Inflammatory macrophage (primary cell): ENCODE measurements at places on chromosomes 2 and 18.

DNA sequence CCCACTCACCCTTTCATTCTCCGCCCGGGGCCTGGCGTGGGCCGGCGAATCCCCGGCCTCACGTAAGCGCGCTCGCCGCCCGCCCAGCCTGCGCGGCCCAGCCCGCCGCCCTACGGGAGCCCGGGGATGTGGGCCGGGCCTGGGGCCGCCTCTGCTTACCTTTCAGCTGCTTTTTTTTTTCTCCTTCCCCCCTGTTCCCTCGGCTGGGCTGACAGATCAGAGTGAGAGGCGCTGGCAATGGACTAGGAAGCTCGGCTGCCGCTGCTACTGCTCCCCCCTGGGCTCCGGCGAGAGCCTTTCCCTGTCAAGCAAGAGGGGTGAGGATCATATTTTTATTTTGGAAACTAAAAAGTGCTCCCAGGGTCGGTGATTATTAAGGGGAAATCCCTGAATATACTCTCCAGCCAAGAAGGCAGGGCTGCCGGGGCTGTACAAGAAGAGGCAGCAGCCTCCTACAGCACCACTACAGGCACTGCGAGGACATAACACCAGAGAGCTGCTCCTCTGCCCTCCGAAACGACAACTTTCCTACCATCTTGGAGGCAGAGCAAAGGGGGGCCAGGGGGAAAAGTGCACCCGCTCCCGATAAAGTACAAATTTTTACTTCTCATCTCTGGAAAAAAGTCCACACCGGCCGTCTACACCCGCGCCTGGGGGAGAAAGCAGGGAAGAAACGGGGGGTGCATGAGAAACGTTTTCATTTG, at the start of gene INO80D:
Gene INO80D, minus strand, starts transcription at position 433 of the 704 bp plus-strand sequence. CDS start 23,158 bp downstream, outside the sequence.
- peak; percentile 82 for DNase-seq

- DNase-seq = no peak
Observed at GRCh38 chr2:62736899-62737559, 31.5 kb downstream of the EHBP1 start.

GRCh38 chr2:164975891-164976290, 20.6 kb upstream of the SLC38A11 start:
- DNase-seq = no peak

DNA sequence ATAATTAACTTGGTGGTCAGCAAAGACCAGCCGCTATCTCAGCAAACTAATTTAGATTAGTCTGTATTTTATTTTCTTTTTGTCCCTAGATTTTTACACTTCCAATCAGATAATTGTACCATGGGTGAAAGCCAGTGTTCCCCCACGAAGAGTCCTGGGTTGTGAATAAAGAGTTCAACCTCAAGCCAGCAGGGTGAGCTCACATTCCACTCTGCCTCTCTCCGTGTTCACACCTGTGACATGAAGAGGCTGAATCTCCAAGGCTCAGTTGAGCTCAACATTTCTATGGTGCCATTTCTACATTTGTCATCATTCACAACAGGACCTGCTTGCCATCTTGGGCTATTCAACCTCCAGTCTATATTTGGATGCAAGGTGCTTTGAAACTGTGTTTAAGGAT, 771.5 kb downstream of the GALR1 start:
- DNase-seq = no peak

GRCh38 chr18:71209944-71210343, 921.1 kb downstream of the SOCS6 start:
- DNase-seq = no peak

- DNase-seq = no peak
Observed at GRCh38 chr2:235126768-235127167, 175.0 kb downstream of the SH3BP4 start.

DNA sequence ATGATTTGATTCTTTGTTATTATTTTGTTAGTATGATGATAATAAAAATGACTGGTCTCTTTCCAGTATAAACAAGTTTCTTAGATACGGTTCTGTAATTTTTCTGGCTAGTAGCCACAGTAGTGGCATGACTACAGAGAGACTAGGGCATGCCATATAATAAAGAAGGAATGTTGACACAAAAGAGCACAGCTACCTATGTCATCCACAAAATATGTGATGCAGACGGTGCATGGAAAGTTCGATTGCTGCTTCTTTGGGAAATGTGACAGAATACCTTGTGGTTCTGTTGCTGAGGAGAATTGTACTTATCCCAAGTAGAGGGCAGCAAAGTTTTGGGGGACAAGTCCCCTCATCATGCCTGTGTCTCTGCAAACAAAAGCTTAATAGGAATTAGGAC, 26.1 kb upstream of the SETBP1 start:
- no peak for DNase-seq

GRCh38 chr2:174004905-174005605, 39.9 kb upstream of the SP3 start:
- no peak for DNase-seq

GRCh38 chr2:127535918-127536317, 435 bp downstream of the MYO7B start:
- no peak for DNase-seq

GRCh38 chr18:59048378-59048777, 91.3 kb upstream of the SEC11C start:
- DNase-seq = no peak

DNA sequence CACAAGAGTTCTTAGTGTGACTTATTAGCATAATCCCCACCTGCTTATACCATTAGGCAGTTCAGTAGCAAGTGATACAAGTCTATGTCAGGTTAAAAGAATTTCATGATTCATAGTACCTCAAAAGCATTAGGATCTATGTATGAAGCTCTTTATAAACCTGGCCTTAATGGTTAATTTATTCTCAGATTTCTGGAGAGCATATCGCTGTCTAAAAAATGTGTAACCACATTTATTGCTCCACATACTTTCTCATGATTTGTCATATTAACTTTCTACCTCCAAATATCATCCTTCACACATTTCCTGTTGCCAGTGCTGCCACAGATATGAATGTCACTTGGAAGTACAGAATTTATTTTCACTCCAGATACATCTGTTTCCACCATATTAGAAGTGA, 332.8 kb upstream of the MAP2 start:
- no peak for DNase-seq

GRCh38 chr2:104049438-104049837, 804.5 kb upstream of the POU3F3 start:
- DNase-seq = no peak

- no peak for DNase-seq
Observed at GRCh38 chr2:102520801-102521200, 47.8 kb downstream of the SLC9A4 start.

DNA sequence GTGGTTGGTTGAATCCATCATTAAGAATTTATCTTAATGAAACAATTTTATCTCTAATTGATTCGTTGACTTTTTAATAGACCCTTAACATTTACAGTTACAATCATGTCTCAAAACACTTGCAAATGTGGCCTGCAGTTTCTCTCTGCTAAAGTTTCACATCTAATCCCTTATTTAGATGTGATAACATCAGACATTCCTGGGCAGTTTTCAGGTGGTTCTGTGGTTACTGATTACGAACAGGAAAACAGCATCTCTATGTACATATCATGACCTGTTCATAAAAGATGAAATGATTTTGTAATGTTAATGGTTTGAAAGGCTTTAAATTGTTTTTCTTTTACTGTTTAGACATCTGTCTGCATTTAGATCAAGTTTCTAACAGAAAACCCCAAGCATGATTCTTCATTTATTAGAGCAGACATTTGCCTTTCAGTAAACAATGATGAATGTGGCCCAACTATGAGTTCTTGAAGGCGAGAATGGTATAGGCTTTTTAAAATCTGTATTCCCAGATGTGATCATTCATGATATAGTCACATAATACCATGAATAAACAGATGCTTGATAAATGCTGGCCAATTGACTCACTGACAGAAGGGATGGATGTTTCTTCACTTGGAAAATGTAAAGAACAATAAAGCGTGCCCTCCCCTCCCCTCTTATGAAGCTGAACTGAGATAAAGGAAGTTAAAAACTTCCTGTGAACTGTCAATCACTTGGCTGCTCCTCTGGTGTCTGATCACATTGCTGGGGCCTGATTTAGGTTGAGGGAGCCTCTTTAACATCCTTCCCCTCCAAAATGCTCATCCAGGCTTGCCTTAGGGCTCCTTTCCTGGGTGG, 3.5 kb downstream of the CAPN14 start:
- no peak for DNase-seq

GRCh38 chr18:48597110-48597509, 58.3 kb downstream of the CTIF start:
- DNase-seq = no peak

- DNase-seq = peak; percentile 65
Observed at GRCh38 chr2:113124181-113124961, 3.0 kb upstream of the IL1RN start.

GRCh38 chr2:234412726-234413125, 84.2 kb downstream of the ARL4C start:
- no peak for DNase-seq

DNA sequence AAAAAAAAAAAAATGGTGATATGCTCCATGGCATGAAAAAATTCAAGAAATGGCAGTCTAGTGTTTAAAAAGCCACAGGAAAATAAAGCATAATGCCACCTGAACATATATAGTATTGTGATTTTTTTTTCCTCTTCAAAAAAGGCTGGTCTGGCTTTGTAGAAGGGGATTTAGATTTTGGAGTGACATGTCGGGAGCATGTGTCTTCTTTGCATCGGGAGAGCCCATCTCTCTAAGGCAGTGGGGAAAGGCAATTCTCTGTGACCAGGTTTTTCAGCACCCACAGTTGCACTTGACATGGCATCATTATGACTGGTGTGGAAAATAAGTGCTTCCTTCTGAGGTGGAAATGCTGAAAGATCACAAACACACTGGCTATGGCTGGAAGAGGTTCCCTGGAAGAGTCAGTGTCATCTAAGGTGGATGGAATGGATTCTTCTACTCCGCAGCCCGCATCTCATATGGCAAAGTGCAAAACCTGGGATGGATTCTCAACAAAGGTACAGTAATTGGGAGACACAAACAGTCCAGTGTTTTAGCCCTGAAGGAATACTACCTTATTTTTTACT, 172.5 kb downstream of the AGAP1 start:
- no peak for DNase-seq

DNA sequence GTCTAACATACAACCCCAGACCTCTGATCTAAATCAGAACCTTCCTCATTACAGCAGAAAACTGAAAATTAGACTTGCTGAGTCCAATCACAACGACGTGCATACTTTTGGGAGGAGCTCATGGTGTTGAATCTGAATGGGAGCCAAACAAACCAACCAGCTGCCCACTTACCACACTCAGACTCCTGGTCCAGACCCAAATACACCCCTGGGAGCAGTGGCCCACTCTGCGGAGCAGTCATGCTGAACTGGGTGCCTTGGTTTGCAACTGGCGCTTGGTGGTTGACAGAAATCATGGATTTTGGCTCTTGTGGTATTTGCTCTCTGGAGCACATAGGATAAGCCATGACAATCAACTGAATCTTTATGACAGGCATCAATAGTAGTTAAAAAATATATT, 253.6 kb upstream of the TNP1 start:
- DNase-seq = no peak

DNA sequence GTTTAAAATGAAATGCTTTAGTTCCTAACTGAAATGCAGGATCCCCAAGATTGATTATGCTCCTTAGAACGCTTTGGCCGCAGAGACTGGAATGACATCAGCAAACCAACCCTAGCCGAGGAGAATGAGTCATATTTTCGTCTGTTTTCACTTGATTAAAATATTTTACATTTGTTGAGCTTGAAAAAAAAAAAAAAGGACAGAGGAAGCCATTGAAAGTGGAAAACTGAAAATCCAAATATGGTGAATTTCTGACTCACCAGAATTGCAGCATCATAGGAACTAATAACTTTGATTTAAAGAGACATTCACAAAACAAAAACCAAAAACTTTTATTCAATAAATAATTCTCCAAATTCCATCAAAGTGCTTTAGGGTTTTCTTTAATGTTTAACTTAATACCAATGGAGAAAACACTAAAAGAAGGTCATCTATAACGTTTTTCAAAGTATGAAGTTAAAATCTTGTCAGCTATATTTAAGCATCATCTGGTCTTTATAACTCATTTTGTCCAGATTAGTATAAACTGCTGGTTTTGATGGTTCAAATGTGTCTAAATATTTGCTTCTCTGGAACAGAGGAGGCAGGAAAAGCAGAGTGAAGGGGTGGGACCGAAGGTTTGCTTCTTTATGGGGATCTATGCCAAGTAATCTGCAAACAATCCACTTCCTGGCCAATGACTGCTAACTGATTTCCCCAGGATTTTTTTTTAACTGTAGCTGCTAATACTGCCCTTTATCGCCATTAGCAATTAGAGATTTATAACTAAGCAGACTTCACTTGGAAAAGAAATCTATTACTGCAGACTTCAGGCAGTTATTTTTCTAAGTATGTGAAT, 30.9 kb upstream of the COL5A2 start:
- no peak for DNase-seq

DNA sequence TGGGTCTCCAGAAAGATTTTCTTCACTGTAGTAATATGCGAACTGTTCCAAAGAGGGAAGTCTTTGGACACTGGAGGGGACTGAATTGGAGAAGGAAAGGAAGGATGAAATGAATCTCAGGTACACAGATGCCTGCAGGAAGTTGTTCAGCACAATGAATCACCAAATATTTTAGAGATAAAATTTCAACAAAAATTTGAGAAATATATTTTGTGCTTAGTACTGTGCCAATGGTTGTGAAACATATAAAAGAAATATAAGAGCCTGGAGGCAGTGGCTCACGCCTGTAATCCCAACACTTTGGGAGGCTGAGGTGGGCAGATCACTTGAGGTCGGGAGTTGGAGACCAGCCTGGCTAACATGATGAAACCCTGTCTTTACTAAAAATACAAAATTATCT, 3.2 kb downstream of the ELMOD3 start:
- no peak for DNase-seq

DNA sequence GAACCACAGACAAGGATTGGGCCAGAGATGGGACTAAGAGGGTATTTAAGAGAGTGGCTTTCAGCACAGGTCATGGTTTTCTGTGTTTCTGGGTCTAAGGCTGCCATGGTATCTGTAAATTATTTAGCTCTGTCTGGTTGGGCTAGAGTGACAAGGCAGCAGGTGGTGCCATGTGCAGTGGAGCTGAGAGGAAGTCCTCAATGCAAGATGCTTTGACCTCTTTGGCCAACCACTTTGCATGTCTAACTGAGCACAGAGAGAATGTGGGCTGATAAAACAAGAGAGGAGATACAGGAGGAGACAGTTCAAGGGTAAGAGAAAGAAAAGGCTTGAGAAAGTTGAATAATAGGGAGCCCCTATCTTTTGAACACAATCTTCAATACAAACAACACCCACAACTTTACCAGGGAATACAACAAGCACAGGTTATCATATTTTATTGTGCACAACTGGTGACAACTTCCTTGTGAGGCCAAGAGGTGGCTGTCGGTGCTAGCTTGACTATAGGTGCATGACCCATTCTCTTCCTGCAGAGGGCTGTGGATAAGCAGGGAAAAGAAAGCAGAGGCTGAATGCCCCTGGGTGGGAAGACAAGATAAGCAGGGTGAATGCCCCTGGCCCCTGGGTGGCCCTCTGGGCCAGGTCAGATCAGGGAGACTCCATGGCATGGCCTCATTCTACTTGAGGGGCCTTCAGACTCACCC, 12.3 kb downstream of the FLACC1 start:
- no peak for DNase-seq
